ENCODE measurements at places on chromosomes 12 and 14.

DNA sequence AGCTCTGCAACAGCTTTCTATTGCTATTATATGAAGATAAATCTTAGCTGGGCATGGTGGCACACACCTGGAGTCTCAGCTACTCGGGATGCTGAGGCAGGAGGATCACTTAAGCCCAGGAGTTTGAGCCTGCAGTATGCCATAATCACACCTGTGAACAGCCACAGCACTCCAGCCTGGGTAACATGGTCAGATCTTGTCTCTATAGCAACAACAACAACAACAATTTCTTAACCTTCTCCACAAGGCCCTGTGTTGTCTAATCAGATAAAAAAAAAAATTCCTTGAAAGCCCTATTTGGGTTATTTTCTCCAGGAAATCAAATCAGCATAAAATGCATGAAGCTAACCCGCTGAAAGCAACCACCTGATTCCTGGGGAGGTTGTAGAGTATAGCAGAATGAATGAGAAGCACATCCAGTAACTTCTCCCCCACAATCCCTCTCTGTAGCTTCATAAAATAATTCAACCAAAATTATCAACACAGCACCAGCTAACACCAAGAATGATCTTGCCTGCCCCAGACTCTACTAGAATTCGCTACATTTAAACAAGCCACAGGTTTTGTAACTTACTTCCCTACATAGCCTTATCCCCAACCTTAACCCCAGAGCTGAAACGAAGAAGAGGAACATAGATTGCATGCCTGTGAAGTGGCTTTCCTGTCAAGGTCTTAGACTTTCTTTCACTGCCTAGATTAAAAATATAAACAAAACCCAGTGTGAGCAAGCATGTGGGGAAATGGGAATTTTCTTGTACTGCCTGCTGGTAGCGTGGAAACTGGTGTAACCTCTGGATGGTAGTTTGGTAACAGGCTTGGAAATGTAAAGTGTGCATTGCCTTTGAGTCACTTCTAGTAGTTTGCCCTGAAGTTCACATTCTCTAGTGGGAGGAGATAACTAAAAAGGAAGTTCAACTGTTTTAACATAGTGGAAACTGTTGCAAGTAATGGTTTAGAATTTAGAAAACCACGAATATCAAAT, 6.0 kb upstream of the STK38L start:
- DNase-seq, result no peak

DNA sequence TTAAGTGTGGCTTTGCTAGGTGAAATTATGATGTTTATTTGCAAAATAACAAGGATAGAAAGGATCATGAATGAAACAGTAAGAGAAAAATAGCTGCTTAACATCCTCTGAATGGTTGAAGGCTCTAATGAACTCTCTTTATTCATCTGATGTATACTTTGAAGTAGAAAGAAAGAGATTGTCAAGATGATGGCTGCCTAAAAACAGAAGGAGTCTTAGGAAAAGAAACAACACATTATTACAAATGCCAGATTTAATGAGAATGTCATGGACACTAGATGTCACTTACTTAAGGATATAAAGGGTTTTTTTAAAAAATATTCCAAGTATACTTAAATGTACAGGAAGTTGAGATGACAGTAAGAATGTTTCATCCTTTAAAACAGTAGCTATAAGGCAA, 21.6 kb downstream of the DCN start:
- DNase-seq, result no peak

DNA sequence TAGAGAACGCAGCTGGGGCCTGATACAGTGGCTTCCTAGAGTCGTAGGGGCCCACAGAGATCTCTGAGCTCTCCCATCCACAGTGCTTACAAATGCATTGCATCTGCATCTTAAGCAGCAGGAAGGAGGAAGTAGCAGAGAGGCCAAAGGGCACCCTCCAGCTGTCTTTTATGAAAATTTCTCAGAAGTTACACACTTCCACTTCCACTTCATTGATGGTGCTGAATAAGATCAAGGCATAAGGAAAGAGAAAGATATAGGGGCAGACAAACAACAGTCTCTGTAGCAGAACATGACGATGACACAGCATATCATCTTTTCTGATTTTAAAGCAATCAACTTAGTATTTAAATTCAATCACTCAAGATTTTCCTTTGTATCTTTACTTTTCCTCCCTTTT, 51.6 kb upstream of the ABCC9 start:
- DNase-seq, result no peak

- DNase-seq, result no peak
Observed at GRCh38 chr12:6786416-6787094, 2.8 kb upstream of the CD4 start.

DNA sequence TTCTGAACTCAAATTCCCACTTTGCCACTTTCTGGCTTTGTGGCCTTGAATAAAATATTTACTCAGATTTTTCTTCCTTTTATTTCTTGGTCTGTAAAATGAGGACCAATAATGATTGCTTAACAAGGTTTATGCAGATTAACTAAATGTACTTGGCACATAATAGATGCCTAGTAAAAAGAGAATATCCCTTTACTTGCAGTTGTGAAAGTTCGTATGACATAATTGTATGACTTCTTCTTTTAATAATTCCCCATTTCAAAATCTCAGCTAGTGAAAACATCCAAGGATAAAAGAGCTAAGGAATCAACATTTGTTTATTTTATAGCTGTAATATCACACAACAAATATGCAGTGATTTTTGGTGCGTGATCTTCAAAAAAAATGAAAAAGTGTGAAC, 215.6 kb upstream of the ATP2B1 start:
- DNase-seq, result no peak

GRCh38 chr12:73240110-73240509, 967.9 kb downstream of the TRHDE start:
- DNase-seq, result no peak

GRCh38 chr12:9710584-9711375, 22.1 kb downstream of the CLECL1 start:
- no peak for DNase-seq

DNA sequence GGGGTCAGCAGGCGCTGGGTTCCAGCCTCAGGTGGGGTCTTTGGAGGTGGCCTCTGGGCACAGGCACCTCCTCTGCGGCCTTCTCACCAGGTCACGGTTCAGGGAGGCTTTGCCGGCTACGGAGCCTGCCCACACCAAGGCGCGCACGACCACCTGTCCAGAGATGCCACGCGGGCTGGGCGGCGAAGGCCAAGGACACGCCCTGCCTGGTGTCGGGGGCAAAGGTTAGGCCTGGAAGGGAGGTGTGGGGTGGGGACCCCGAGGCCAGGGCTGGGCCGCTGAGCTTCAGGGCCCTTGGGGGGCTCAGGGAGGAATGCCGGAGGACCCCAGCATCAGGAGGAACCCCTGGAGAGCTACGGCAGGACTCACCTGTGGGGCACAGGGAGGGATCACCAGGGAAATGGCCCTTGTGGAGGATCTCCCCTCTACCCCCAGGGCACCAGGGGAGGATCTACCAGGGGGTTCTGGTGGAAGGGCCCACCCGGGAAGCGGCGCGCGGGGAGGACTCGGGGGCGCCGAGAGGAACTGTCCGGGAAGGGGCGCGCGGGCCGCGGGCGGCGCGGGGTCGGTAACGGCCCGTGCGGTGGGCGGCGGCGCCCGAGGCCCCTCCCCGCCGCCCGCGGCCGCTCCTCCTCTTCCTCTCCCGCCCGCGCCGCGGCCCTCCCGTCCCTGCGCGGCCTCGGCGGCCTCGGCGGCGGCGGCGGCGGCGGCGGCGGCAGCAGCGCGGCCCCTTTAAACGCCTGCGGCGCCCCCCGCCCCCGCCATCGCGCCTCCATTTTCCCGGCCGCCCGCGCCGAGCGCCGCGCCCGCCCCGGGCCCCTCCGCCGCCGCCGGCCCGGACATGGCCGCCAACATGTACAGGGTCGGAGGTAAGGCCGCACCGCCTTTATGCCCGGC, at the start of gene MTA1:
Gene MTA1, plus strand, starts transcription at position 633 of the 897 bp plus-strand sequence. Its CDS starts 209 bp downstream, at position 842.
- DNase-seq, result no peak

GRCh38 chr12:66176105-66176900, 6.5 kb upstream of the TMBIM4 start:
- no peak for DNase-seq

DNA sequence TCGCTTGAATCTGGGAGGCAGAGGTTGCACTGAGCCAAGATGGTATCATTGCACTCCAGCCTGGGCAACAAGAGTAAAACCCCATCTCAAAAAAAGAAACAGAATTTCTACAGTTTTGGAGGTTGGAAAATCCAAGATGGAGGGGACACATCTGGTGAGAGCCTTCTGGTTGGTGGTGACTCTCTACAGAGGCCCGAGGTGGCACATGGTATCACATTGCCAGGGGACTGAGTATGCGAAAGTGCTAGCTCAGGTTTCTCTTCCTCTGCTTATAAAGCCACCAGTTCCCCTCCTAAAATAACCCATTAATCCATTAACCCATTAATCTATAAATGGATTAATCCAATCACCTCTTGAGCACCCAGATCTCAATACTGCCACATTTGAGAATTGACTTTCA, 70.8 kb upstream of the DACT1 start:
- no peak for DNase-seq

GRCh38 chr12:93857279-93857938, 180.2 kb downstream of the CRADD start:
- DNase-seq, result no peak

DNA sequence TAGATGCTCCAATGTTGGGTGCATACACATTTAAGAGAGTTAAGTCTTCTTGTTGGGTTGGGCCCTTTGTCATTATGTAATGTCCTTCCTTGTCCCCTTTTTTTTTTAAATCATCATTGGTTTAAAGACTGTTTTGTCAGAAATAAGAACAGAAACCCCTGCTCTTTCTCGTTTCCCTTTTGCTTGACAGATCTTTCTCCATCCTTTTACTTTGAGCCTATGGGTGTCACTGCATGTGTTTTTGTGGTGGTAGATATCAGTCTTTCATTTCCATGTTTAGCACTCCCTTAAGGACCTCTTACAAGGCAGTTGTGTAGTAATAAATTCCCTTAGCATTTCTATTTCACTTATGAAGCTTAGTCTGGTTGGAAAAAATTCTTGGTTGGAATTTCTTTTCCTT, 47.4 kb downstream of the RTN1 start:
- DNase-seq, result no peak

Data from HCT116 (cell line).